ENCODE measurements at places on chromosomes 4 and X. TPM values are rescaled to one million over a fixed set of nuclear protein-coding genes. Genes with fewer than 3 reads are reported as not detected.

DNA sequence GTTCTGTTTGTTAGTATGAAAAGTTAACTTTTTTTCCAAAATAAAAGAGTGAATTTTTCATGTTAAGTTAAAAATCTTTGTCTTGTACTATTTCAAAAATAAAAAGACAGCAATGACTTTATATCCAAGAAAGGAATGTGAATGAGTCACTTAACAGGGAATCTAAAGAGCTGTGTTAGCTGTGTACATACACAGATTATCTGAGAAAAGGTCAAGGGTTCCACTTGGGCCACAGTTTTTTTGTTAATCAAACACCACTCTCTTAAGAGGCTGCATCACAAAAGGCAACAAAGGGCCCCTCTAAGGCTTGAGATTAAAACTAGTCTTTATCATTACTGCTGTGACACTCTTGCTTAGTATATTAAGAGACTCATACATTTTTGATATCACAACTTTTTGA is 82.1 kb downstream of the FIP1L1 start:
- no peaks in the 10 kb centered on the region for H3K4me1 ChIP-seq
- H3K4me3 ChIP-seq: no peak overlapping the region
- H3K36me3 ChIP-seq: peaks cover 51% of the 10 kb centered on the region
- no peak for DNase-seq

DNA sequence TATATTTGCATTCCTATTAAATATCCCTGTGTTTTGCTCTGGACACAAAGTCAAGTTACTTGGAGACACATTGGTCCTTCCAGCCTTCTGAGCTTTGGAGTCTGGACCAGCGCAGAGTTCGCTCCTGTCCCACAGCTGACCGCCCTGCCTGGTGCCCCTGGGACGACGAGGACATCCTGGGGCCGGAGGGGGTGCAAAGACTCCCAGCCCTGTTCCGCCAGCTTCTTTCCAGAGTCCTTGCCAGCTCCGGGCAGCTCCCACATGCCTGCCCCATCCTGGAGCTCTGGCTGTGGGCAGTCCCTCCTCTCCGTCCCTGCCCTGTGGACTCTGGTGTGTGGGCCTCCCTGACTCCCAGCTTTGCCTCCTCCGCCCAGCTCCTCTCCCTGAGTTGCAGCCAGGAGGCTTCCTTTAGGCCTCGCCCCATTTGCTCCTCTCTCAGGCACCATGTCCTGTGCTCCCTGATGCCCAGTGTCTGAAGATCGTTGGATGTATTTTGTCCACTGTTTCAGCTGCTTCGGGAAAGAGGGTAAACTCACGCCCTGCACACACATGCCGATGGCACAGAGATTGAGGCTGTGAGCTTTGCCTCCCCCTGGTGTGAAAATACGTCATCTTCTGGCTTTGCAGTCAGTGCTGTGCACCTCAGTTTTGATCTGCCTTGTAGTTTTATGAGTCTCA is 4.9 kb upstream of the PCGF3 start:
- H3K36me3 ChIP-seq: no peaks in the 10 kb centered on the region
- no peak overlapping the region for H3K4me3 ChIP-seq
- no peaks in the 10 kb centered on the region for H3K27me3 ChIP-seq

The LNX1 gene
- 0.17 TPM for total RNA-seq

DNA sequence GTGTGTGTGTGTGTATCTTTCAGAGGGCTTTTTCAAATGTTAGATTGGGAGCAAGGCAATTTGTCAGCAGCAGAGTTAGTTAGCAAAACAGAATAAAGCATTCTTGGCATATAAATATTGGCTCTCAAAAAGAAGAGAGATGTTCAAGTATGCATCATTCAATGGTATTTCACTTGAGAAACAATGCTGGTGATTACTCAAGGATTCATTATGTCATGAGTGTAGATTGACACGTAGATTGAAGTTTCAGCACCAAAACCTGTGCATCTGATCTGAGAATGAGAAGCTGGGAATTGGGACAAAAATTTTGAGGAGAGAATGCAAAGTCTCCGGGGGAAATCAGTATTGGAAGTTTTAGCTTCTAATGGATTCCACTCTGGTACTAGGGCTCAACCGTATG is 241.4 kb downstream of the FRMPD4 start:
- no peak overlapping the region for H3K4me3 ChIP-seq
- DNase-seq: no peak
- no peaks in the 10 kb centered on the region for H3K4me1 ChIP-seq
- H3K36me3 ChIP-seq: no peaks in the 10 kb centered on the region
- no peak overlapping the region for H3K27ac ChIP-seq
- H3K27me3 ChIP-seq: no peaks in the 10 kb centered on the region

DNA sequence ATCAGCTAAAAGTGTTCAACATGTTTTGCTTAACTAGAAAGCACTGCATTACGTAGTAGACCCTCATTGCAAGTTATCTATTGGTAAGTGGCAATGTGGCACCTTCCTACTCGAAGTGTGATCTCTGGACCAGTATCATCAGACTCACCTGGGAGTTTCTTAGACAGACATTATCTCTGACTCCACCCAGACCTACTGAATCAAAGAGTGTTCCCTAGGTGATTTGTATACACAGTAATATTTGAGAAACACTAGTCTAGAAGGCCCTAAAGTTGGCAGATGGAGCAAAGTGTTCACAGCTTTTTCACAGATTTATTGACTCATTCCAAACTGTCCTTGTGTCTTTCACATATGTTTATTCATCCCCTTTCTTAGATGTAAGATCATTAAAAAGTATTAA is 35.7 kb downstream of the SHROOM4 start:
- peaks cover 5% of the 10 kb centered on the region for H3K27me3 ChIP-seq
- H3K4me3 ChIP-seq: no peak overlapping the region
- no peak overlapping the region for H3K27ac ChIP-seq
- no peak for DNase-seq
- no peaks in the 10 kb centered on the region for H3K4me1 ChIP-seq
- no peaks in the 10 kb centered on the region for H3K36me3 ChIP-seq

DNA sequence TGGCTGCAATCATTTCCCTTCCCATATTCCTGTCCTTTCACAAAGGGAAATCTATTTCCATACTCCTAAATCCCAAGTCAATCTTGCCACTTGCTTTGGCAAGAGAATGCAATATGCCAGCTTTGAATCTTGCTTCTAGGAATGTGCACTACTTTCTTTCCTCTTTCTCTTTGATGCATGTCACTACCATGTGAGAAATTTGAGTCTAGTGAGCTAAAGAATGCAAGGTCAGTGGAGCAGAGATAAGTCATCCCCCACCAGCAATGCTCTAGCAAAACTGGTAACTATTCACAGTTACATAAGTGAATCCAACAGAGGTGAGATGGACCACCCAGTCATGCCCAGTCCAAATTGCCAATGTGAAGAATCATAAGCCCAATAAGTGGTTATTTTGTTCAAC is 910.4 kb downstream of the RAB28 start:
- no peak overlapping the region for H3K27ac ChIP-seq
- no peaks in the 10 kb centered on the region for H3K4me1 ChIP-seq
- no peak overlapping the region for H3K4me3 ChIP-seq
- DNase-seq: no peak

GRCh38 chr4:98612318-98613250 is 45.8 kb downstream of the TSPAN5 start:
- H3K4me1 ChIP-seq: peaks cover 39% of the 10 kb centered on the region
- no peaks in the 10 kb centered on the region for H3K36me3 ChIP-seq
- no peak overlapping the region for H3K4me3 ChIP-seq
- no peak for DNase-seq

The TRIM60 gene
- not detected for total RNA-seq

DNA sequence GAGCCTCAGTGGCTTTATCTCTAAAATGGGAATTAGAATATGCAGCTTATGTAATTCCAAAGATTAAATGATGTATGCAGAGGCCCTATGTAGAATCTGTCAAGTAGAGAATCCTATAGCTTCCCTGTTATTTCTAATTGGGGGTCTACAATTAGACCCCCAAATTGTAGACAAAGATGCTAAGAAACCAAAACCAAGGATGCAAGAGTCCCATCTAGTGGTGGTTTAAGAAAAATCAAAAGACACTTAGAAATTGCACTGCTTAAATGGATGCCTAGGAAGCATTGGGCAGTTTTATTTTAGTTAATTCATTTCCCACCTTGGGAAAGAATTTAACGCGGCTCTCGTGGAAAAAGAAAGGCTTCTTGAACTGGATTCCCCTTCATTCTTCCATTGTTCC is 115.2 kb downstream of the GABRA2 start:
- DNase-seq: no peak
- no peak overlapping the region for H3K4me3 ChIP-seq
- no peaks in the 10 kb centered on the region for H3K27me3 ChIP-seq
- no peaks in the 10 kb centered on the region for H3K36me3 ChIP-seq
- H3K4me1 ChIP-seq: no peaks in the 10 kb centered on the region

All from activated naive CD4-positive, alpha-beta T cell treated with anti-CD3 and anti-CD28 coated beads for 36 hours (primary cell).